ENCODE measurements at places on chromosomes 4 and X.

GRCh38 chrX:56281789-56282188, 49.6 kb downstream of the KLF8 start:
- no peak for DNase-seq

DNA sequence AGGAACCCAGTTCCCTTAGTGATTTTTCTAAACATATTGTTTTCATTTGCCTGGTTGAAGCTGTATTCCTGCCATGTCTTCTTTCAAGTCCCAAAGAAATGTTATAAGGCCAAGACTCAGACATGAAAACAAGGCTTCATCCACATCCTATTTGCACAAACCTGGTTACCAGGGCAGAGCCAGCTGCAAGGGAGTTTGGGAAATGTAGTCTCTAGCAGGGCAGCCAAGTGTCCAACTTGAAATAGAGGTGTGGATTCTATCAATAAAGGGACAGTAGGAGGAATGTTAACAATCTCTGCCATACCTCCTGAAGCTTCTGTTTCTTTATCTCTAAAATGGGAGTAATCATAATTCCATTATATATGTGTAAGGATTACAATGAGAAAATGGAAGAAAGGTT, 56.6 kb downstream of the INTS12 start:
- no peak for DNase-seq

- DNase-seq: no peak
Measured at GRCh38 chrX:39247536-39247935, 446.3 kb downstream of the MID1IP1 start.

DNA sequence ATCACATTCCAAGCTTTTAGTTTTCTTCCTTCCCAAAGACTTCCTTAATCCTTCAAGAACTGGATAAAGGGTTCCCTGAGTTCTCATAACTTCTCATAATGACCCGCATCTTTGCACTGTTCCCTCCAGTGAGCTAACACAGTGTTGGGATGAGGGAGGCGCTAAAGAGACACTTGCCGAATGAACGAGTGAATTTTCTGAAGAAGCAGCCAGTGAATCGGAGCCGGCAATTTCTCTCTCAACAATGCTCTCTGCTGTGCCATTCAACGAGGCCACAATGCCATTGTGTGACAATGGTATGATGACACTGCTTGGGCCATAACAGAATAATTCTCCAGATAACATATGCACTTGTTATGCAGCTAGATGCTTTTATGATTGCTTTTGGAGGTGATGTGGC, 51.4 kb upstream of the ZFP42 start:
- DNase-seq: no peak

DNA sequence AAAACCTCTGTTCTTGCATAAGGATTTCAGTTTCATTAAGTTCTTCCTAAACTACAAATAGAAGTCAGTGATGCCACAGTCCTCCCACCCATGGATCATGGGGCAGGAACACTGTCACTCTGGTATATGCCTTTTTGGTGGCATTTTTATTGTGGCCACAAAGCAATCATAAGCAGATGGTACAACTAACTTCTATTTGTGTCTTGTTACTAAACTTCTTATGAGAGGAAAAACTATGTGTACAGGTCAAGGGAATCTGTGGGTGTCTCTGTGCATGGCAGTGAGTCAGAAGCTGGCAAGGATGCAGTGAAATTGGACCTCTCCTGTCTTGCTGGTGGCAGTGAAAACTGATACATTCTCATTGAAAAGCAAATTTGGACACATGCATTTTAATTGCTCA, 245.0 kb upstream of the GPC4 start:
- no peak for DNase-seq

- no peak for DNase-seq
Measured at GRCh38 chr4:35238793-35239192, 1005.5 kb downstream of the ARAP2 start.

GRCh38 chrX:22699581-22700091, 300.1 kb upstream of the DDX53 start:
- DNase-seq: no peak

- DNase-seq: no peak
Measured at GRCh38 chr4:184860018-184860779, 34.4 kb upstream of the ACSL1 start.

- no peak for DNase-seq
Measured at GRCh38 chrX:68870357-68870756, 41.5 kb downstream of the EFNB1 start.

DNA sequence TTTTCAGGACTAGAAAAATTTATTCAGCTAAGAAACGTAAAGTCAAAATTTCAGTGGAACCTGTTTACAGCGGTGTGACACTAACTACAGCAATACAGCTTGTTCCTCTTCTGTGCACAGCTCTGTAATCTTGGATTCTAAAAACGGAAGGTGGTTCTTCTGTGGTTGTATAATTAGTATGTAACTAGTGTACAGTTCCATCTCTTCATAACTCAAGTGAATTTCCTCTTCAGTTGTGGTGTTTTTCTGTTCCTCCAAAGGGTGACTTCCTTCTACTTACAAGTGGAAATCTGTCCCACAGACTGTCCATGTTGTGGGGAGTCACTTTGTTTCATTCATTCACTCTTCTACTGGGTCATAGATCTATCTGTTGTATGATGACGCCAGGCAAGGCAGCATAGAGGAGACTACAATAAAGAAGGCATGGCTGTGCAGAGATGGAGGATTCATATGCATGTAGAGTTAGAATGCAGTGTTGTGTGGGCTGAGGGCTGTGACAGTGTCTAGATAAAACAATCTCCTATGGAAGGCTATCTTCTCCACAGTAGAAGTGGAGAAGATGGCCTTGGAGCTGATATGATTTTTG, 5.4 kb downstream of the DAPP1 start:
- DNase-seq: no peak

DNA sequence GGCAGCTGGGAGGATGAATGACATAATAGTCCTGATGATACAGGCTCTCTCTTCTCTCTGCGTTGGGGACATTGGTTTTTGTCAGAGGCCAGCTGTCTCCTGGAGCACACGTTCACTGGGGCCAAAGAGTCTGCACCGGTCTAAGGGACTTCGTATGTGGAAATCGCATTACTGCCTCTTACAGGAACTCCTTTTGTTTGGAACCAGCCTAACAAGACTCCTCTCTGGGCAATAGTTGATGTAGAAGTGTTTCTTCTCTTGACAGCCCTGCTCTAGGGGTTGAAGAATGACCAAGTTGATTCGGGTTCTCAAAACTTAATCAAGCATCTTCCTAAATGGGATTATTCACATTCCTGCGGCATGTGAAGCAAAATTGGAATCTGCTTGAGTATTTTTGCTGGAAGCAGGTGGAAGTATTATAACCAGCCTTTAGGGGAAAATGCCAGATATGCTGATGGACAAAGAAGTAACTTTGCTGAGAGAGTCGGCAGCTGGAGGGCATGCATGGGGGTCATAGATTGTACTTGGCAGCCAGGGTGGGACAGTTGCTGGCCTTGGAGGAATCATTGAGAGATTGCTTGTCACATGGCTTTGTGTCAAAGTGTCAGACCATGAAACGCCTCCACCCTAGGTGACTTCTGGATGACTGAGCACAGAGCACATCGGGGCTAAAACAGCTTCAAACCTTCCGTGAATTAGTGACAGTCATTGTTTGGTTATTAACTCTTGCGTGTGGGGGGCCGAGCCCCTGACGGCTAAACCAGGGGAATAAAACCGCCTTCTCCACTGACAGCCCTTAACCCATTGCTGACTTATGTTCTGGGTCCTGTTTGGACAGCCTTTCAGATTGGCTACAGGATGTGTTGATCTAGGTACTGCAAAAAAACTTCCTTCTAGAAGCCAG, 34.4 kb upstream of the SLC34A2 start:
- DNase-seq: no peak

GRCh38 chr4:92270908-92271307, 32.9 kb upstream of the GRID2 start:
- DNase-seq: no peak

- no peak for DNase-seq
Measured at GRCh38 chr4:167084321-167084720, 150.0 kb downstream of the SPOCK3 start.

DNA sequence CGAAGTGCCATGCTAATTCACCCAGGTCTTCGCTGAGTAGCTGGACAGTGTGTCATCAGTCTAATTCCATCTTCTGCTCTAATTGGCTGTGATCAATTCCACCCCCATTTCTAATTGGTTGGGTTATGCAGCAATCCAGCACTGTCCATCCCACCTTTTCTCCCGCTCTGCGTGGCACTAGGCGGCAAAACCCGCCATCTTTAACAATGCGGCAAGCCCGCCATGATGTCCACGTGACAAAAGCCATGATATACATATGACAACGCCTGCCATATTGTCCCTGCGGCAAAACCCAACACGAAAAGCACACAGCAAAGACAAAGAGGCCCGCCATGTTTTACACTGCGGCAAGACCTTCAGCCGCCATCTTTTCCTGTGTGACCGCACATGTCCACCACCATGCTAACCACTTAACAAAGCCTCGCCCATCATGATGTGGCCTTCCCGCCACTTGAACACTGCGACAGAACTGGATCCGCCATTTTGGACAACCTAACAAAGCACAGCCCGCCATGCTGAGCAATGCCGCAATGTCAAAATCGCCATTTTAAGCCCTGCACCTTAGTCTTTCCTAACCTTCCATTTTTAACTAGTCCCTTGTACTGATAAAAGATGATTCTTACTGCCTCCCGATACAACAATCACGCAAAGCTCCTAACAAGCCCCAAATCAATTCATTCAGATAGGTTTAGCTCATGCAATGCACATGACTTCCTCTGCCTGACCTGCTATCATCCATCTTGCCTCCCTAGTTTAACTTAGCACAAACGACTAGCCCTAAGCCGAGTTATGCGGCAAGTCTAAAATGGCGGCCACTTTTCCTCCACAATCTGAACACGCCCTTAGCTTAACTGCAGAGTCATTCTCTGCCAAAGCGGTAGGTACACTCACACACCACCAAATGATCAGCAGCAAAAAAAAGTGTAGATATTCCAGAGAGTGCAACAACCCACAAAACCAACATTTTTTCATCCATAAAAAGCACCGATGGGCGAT, 288.3 kb downstream of the CHIC1 start:
- DNase-seq: no peak

GRCh38 chr4:107837317-107837716, 12.6 kb downstream of the SGMS2 start:
- no peak for DNase-seq

- DNase-seq: no peak
Measured at GRCh38 chr4:88672987-88673386, 24.6 kb downstream of the NAP1L5 start.

- no peak for DNase-seq
Measured at GRCh38 chr4:174071595-174071994, 211.9 kb downstream of the FBXO8 start.

GRCh38 chr4:175412161-175412560, 399.9 kb downstream of the GPM6A start:
- DNase-seq: no peak

DNA sequence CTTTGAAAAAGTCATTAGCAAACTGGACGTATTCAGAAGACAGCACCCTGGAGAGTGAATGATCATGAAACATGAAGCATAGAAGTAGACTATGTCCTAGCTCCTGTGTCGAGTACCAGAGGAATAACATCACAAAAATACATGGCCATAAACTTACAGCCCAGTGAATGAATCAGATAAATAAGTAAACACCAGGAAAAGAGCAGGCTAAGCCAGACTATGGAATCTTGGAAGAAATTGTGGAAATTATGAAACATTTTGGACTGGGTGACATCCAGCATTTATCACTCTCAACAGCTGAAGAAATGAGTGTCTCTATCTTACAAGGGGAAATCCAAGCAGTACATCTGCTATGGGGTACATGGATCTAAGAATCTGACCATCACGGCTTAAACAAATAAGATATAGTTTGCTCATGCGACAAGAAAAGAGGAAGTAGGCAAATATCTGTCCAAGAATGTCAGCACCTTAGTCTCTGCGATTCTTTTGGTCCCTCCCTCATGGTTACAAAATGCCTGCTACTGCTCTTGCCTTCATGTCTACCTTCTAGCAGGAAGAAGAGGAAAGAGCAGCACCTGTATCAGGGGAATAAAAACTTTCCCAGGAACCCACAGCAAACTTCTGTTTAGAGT, 481.5 kb downstream of the BCOR start:
- no peak for DNase-seq

- no peak for DNase-seq
Measured at GRCh38 chrX:1380672-1381233, 11.2 kb downstream of the SLC25A6 start.

GRCh38 chrX:2694914-2695267, 3.8 kb downstream of the CD99 start:
- DNase-seq: no peak

DNA sequence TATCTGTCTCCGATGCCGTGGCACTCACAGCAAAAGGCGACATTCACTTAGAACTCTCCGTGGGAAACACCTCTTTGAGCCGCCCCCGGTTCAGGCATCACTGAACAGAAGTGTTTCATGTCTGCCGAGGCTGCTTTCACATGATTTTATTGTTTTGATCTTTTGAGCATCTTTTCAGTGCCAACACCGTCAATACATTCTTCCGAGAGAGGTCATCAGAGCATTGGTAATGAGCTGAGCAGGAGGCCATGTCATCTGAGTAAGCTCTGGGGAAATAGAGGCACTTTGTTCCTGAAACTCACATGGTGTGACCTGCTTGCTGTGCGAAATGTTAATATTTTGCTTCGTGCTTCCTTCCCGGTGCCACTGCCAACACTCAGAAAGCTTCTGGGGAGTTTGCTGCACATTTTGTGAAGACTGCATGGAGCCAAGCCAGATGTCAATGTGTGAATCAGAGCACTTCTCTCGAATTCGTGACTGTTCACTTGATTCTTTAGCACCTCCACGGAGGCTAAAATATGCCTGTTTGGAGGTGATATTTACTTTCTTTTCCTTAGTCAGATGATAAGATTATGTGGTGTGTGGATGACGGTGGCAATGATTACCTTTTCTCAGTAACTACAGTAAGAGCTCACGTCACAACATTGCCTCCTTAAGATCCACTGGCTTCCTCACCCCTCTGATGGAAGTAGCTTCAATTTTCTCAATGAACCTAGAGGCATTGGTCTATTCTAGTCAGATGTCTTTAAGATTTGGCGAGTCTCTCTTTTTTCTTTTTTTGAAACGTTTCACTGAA, 222.3 kb upstream of the HS3ST1 start:
- no peak for DNase-seq

DNA sequence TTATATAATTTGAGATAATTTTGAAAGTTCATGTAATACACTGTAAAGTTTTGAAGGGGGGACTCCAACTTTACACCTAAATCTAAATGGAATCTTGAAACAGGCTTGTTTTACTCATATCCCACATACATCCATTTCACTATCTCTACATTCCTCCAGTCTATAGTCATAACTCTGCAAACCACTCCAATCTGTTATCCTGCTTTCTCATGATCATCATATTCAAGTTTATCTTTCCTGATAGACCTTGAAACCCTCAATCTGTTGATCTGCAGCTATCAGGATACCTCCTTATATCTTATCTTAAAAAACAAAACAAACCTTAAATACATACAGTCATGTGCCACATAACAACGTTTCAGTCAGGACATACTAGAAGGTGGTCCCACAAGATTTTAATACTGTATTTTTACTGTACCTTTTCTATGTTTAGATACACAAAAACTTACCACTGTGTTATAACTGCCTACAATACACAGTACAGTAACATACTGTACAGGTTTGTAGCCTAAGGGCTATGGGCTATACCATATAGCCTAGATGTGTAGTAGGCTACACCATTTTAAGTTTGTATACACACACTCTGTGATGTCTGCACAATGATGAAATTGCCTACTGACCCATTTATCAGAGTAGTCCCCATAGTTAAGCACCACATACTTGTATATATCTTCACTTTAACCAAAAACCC, 14.0 kb downstream of the CHIC2 start:
- DNase-seq: no peak
